ENCODE measurements at places on chromosomes 2 and 18.

DNA sequence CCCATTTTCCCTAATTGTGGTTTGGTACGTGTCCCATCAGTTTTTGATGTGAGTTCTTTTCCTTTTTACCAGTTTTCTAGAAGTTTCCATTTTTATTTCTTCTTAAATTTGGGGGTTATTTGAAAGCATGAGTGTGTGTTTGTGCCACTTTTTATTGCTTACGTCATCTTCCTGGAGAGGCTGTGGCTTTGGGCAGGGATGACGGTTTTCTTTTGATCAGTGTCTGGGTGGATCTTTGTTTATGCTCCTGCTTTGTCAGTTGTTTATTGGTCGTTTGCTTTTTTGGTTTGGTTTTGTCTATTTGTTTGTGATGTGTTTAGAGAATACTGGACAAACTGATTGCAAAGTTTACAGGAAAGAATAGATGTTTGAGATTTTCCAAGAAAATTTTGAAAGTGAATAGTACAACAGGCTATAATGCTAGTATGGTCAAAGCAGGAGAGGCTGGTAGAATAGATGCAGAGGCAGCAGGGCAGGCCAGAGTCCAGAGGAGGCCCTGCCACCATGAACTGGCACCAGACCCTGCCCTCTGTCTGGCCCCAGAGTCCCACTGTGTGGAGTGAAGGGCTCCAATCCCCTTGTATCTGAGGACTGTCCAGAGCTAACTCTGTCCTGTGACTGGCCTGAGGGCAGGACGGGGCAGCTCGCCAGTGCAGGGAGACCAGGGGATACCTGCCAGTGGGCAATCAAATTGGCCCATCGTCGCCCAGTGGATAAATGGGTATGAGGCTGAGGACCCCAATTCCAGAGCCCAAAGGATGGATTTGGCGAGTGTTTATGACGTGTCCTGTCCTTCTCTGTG, 23.4 kb upstream of the SNED1 start:
- DNase-seq: no peak

- DNase-seq: no peak
Observed at GRCh38 chr2:144198116-144198515, 321.8 kb downstream of the ZEB2 start.

DNA sequence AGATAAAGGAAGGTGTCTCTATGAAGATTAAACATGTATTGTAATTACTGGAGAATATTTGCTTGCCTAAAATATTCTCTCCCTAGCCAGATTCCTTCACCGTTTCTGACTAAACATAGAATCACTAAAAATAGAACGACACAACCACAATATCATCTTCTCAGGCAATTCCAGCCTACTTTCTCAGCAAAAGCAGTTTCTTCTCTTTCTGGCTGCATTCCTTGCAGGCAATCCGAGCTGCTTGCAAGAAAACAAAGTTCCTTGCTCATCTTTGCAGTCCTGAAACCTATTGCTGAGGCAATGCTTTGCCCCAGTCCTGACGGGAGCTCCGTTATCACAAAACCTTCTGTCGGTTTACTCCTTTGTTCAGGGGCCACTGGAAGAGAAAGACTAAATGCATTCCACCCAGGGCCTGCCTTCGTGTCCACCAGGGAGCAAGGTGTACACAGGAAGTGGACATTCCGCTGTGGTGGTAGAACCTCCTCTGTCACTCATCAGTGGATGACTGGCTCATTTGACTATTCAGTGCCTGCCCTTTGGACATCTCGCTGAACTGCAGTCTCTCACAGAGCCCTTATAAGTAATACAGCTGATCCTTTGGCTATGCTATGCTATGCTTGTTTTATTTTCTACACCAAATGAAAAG, 239.2 kb upstream of the DOK6 start:
- DNase-seq: no peak

GRCh38 chr2:41990688-41991087, 57.1 kb upstream of the PKDCC start:
- no peak for DNase-seq

DNA sequence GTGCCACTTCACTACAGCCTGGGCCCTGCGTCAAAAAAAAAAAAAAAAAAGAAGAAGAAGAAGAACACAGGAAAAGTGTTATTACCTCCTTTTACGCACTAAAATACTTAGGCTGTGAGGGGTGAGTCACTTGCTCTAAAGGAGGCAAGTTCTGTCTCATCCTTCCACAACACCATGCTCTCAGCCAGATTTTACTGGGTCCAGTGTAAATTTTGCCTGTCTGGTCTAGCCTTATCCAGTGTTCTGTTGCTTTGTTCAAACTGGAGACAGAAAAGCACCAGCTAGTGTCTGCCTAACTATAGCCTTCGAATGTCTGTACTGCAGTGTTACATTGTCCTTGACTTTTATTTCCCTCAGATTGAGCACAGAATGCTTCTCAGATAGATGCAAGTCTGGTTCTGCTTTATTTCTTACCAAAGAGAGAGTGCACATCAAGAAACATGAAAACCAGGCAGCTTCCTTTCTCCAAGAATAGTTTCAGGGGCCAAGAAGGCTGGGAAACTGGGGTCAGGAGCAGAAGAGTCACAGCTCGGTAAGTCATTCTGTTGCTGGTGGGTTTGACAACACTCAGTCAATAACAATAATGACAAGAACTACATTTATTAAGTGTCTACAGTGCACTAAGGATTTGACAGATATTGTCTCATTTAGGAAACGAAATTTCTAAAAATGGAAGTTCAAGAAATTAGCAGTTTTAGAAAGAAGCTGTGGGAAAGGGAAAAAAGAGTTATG, 3.1 kb upstream of the MSGN1 start:
- no peak for DNase-seq

GRCh38 chr2:10362096-10362897, 59.6 kb downstream of the HPCAL1 start:
- no peak for DNase-seq

- no peak for DNase-seq
Observed at GRCh38 chr2:11807156-11808015, 61.0 kb downstream of the LPIN1 start.

DNA sequence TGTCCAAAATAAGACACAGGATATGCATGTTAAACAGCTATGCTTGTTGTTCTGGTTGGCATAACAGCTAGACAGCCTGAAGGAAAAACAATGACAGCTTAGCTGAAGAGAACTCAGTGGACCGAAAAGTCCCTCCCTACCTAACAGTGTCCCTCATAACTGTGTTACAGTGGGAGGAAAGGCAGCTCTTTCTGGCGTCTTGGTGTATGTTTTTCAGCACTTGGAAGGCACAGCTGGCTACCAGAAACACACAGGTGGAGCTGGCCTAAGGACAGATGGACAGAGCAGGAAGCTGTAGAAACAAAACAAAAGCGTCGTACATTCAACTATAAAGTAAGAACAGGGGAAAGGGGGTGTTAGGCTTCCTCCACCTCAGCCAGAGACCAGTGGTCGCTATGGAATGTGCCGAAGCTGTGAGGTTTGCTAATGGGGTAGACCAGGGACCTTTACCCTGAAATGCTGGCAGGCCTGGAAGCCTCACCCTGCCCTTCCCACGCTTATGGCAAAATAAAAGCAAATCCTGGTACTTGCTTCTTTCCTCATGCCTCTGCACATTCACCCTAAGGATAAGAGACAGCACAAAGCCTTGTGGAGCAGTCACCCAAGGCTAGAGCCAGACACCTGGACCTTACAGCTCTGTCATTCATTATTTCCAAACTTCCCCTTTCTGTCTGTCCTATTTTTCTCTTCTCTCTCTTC, 103.5 kb upstream of the TRIB2 start:
- DNase-seq: no peak

GRCh38 chr2:3079959-3080948, 297.4 kb downstream of the EIPR1 start:
- DNase-seq: no peak
